ENCODE measurements at places on chromosomes 3 and 15.

- DNase-seq: no peak
Observed at GRCh38 chr3:131801566-131801965, 233.2 kb downstream of the CPNE4 start.

GRCh38 chr3:52029535-52029934, 26.8 kb downstream of the DUSP7 start:
- no peak for DNase-seq

GRCh38 chr15:69798481-69799250, 299.1 kb downstream of the TLE3 start:
- no peak for DNase-seq

DNA sequence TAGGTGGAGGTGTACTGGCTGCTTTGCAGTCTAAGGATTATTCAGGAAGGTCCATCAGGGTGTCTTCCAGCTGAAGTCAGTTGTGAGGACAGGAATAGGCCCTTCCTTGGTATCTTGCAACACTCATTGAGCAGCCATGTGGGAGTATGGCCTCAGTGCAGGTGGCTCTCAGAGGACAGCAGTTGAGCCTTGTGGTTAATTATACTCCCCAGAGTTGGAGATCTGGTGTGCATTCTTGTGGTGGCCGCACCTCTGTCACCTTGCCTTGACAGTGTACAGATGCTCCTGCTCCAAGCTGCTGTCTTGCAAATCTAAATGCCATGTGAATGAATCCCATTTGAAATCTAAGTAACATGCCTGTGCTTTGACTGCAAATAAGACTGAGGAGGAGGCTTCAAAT, 339.9 kb upstream of the BCHE start:
- no peak for DNase-seq

GRCh38 chr15:29070471-29071231, 184.9 kb downstream of the APBA2 start:
- no peak for DNase-seq

- DNase-seq: no peak
Observed at GRCh38 chr15:39460748-39461147, 120.1 kb upstream of the THBS1 start.

DNA sequence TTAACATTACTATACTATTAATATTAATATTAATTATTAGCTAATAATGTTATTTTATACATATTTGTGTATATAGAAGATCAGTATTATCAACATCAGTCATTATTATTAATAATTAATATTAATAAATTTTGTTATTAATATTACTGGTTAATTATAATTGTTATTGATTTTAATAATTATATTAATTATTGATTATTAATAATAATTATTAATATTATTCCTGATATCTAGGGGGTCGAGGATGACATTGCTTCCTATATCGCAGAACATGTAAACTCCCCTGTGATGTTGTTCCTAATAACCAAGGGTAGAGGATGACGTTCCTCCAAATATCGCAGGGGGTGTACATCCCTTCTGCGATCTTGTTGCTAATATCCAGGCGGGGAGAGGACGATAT, 17.3 kb upstream of the BMF start:
- DNase-seq: no peak

DNA sequence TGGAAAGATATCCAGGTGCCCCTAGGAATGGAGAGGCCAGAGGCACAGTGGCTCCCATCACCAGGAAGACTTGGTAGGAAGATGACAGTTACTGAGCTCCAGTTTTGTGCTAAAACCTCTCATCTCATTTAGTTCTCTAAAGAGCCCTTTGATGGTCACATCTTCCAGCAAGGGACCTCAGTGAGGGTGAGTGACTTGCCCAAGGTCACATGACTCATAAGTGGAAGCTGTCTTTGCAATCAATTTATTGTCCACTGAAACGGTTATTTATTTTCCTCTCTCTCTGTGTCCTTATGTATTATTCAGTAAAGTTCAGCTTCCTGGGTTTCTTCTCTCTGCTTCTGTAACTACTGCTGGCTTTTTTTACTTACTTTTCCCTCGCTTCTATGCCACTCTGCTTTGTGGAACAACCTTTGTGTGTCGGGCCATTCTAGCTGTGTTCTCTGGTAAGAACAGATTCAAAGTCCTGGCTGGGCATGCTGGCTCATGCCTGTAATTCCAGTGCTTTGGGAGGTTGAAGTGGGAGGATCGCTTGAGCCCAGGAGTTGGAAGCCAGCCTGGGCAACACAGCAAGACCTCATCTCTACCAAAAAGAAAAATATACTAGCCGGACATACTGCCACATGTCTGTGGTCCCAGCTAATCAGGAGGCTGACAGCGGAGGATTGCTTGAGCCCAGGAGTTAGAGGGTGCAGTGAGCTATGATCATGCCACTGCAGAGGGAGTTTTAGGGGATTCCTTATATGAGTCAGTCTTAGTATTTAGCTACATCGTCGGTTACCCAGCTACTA, 55.9 kb downstream of the PDIA5 start:
- no peak for DNase-seq
